Fibroblast of pulmonary artery (primary cell): ENCODE measurements at places on chromosomes 5 and 9.

GRCh38 chr9:129237803-129238202 is 59.7 kb upstream of the IER5L start:
- no peak for DNase-seq

DNA sequence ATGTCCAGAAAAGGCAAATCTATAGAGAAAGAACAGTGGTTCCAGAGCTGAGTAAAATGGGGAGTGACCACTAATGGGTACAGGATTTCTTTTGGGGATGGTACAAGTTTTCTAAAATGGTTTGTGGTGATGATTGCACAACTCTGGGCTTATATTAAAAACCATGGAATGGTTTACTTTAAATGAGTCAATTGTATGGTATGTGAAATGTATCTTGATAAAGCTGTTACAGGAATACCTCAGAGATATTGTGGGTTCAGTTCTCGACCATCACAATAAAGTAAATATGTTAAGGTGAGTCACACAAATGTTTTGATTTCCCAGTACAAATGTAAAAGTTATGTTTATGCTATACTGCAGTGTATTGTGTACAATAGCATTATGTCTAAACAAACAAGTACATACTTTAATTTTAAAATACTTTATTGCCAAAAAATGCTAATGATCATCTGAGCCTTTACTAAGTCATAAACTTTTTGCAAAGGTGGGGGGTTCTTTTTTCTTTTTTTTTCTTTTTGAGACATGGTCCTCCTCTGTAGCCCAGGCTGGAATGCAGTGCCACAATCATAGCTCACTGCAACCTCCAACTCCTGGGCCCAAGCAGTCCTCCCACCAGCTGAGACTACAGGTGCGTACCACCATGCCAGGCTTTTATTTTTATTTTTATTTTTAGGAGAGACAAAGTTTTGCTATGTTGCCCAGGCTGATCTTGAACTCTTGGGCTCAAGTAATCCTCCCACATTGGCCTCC is 65.9 kb downstream of the SHOC1 start:
- peak; percentile 89 for DNase-seq

GRCh38 chr9:6930827-6931226 is 173.1 kb downstream of the KDM4C start:
- DNase-seq, result peak; percentile 59

GRCh38 chr9:33780276-33780675 is 15.1 kb upstream of the PRSS3 start:
- DNase-seq, result no peak

DNA sequence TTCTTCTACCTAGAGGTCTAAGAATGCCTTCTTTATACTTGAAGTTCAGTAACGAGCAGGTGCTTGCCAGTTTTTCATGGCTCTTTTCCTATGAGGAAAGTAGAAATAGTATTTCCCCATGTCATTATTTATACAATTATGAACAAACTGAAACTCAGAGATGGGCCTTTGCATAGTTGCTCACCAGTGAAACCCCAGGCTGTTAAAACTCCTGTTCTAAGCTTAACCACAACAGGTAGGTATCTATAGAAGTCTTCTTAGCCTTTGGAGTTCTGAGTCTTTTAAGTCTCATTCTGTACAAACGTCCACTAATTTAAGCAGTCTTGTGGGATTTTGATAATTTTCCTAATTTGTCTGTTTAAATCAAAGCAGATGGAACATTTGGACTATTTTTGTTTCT is 90.1 kb downstream of the STARD4 start:
- DNase-seq, result no peak

DNA sequence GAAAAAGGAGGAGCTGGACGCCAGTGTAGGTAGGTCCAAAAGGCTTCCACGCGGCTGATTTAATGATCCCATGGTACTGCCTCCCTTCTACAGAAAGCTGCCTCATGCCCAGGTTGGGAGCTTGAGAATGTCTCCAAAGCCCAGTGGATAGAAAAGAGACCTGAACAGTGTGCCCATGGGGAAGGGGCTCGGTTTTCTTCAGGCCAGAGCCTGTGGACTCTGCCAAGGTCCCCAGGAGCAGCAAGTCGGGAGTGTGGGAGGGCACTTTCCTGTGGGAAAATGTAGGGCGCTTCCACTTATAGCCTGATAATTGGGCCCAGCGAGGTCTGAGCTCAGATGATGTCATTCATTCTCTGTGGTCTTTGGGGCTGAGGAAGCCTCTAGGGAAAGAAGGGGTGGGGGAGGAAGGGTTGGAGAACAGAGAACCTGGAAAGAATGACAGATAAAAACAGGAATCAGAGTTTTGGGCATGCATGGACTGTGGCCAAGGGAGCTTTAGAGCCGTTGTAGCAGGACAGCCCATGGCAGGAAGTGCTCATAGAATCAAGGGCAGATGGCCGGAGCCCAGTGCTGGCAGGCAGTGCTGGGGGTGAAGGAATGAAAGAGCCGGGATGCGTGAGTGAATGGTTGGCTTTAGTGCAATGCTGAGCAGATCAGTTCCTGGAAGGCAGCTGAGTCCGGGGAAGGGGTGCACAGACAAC is 42.5 kb upstream of the SH3PXD2B start:
- peak; percentile 85 for DNase-seq

DNA sequence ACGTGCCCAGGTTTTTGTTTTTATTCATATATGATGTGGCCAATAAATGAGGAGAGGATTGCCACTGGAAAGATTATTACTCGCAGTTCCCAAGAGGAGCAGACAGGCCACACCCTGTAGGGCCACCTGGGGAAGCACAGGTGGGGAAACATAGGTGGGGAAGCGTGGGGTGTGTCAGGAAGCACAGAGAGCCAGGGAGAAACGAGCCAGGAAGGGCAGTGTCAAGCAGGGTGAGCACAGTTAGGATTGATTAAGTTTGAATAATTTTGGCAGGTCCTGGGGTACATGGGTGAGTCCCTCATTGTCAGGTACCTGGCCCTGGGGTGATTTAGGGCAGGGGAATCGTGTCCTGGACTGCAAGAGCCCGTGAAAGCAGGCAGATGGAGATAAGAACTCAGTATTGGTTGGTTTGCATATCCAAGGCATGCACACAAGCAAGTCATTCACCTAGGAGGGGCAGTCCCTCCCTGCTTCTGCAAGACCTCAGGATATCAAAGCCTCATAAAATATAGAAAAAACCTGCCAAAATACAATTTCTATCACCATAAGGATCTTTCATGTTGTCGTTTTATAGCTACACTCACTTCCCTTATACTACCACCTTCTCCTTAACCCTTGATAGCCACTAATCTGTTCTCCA is 22.4 kb downstream of the MVB12B start:
- DNase-seq, result no peak

DNA sequence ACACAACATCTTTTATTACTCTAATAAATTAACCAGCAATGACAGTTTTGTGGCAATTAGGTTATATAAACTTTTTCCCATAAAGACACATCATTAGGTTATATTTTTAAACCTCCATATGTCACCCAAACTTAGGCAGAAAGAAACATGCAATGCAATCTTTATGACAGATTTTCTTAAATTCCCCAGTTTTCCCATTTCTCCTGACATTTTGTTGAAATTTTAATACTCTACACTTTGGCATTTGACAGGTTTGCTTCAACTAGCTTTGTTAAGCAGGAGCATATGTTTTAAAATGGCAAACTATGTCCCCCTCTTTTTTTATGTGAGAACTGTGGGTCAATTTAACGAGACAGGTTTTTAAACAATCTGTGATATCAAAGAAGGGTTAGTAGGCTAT is 155.5 kb downstream of the GABRB2 start:
- DNase-seq, result no peak

DNA sequence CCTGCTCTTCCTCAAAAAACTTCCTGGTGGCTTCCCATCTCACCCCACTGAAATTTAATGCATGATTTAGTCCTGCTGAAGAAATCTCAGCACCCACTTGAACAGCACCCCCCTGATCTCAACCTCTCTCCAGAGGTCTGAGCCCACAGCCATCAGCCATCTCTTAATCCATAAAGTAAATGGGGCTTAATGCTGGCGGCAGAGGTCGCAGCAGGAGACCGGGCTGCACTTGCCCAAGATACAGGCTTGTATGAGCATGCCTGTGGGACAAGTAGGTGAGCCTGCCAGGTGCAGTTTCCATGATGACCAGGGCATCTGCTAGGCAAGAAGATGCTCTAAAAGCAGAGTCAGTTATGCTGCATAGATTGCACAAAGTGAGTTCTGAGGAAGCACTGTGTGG is 52.4 kb upstream of the CTXN3 start:
- DNase-seq, result no peak

DNA sequence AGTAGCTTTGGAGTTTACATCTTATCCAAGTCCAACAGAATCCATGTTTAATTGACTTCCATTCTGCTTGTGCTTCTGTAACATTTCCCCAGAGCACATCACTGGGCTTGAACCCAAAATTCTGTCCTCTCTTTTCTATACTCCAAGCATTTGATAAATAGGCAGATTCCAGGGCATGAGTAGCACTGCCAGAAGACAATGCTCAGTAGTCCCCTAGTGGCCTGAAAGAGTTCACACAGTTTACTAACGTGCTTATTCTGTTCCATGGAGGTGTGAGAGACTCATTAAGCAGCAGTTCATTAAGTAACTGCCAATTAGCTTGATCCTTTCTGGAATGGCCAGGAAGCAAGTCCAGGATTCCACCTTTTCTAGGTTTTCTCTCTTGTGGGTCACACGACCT is 9.4 kb upstream of the GABRA6 start:
- DNase-seq, result no peak

GRCh38 chr5:56810826-56811225 is 4.5 kb upstream of the MAP3K1 start:
- DNase-seq, result no peak

DNA sequence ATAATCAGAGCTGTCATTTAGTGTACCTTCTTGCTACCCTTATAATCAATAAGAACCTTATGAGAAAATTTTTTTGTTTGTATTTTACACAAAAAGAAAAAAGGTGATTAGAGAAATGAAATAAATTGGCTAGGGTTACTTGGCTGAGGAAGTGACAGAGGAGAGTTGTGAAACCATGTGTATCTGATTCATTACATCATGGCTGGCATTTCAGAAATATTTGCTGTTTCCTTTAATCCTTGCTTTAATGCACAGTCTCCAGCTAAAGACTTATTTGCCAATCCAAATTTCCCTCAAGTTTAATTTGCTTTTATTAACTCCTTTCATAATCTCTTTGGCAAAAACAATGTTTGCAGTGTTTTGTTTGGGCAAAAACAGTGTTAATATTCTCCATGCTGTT is 543.1 kb downstream of the KIF4B start:
- no peak for DNase-seq

GRCh38 chr5:106376522-106376921 is 1294.2 kb downstream of the EFNA5 start:
- no peak for DNase-seq

- DNase-seq, result no peak
Observed at GRCh38 chr9:128325629-128326028, 3.0 kb downstream of the COQ4 start.

- no peak for DNase-seq
Observed at GRCh38 chr5:92885950-92886349, 695.1 kb downstream of the NR2F1-AS1 start.

GRCh38 chr5:128494516-128494915 is 43.5 kb downstream of the FBN2 start:
- no peak for DNase-seq

GRCh38 chr5:109484597-109484996 is 74.8 kb upstream of the PJA2 start:
- no peak for DNase-seq

DNA sequence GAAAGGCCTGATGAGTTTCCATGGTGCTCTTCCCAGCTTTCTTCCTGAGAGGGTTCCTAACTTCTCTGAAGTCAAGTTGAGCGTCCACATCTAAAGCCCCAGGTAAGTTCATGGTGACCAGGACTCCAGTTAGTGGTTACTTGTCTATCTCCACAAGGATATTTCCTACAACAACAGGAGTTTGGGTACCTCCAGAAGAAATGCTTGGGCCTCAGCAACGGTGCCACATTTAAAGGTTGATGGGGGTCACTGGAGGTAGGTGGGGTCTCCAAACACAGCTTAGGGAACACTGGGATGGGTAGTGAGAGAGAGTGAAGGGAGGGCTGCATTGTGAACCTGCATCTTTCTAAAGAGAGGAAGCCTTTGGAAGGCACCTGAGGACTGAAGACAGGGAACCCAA is 123.4 kb downstream of the BOD1 start:
- no peak for DNase-seq

DNA sequence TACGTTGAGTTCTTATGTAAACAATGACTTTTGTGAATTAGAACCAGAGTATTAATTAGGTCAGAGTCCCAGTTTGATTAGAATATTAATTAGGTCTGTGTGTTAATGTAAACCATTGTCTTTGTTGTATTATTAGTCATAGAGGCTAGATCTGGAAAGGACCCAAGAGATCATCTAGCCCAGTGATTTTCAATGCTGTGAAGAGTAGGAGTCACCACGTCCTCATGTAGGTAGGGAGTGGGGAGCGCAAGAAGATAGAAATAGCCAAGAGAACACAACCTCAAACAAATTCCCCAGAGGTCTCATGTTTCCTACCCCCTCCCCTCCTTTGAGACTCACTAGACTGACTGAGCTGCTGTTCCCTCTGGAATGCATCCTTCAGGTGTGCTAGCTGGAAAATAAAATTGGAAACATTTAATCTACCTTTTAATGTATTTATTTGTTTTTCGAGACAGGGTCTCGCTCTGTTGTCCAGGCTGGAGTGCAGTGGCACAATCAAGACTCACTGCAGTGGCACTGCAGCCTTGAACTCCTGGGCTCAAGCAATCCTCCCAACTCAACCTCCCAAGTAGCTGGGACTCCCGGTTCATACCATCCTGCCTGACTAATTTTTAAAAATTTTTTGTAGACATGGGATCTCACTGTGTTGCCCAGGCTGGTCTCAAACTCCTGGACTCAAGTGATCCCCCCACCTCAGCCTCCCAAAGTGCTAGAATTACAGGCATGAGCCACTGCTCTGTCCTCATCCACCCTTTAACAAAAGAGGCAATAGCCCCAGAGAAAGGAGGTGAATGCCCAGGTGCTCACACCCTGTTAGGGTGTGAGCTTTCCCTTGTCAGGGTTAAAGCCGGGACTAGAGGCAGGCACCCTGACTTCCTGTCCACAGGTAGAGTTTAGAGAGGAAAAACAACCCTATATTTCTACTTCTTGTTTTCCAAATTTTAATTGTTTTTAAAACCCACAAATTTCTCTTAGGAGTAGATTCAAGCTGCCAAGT is 92.9 kb downstream of the INIP start:
- DNase-seq, result no peak

- no peak for DNase-seq
Observed at GRCh38 chr5:54639621-54640020, 122.1 kb downstream of the SNX18 start.
